Naive thymus-derived CD8-positive, alpha-beta T cell (primary cell): ENCODE measurements at places on chromosomes 2 and 18. TPM values are rescaled to one million over a fixed set of nuclear protein-coding genes. Genes with fewer than 3 reads are reported as not detected.

Gene MARCHF7
- polyA plus RNA-seq, result 147 TPM

Gene UGT1A6
- polyA plus RNA-seq, result not detected

Gene LHCGR
- polyA plus RNA-seq, result not detected

Gene UGT1A5
- polyA plus RNA-seq, result not detected

Gene CGREF1
- polyA plus RNA-seq, result 0.40 TPM

Gene ZAP70
- polyA plus RNA-seq, result 131 TPM

Gene C2orf69
- polyA plus RNA-seq, result 11.9 TPM

Gene IL37
- polyA plus RNA-seq, result not detected

Gene C1QL2
- polyA plus RNA-seq, result not detected

Gene PTPRN
- polyA plus RNA-seq, result 0.27 TPM

Gene LRRC30
- polyA plus RNA-seq, result not detected

Gene CFAP65
- not detected for polyA plus RNA-seq

Gene CDCA7
- polyA plus RNA-seq, result 1.2 TPM

Gene MATN3
- not detected for polyA plus RNA-seq

Gene ELOA2
- not detected for polyA plus RNA-seq

Gene COL4A3
- not detected for polyA plus RNA-seq

Gene MYO1B
- 0.76 TPM for polyA plus RNA-seq
